DMS53 (cell line): ENCODE measurements at places on chromosomes 2 and 18.

GRCh38 chr2:23669413-23670244, 257.3 kb downstream of the ATAD2B start:
- DNase-seq: no peak

DNA sequence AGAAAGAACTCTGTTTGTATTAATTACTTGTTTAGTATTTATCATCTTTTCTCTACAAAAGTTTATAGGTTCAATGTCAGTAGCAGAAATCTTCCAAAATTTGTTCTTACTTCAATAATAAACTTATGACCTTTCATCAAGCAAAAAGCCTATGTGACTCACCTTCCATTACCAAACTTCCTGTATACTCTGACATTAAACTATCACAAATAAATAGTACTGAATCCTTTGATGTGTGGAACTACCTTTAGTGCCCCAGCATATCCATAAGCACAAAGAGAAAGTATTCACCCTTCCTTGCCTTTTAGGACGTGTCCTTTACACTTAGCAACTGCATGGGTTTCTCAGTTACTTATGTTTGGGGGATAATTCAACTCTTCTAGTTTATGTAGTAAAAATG, 166.0 kb downstream of the EHBP1 start:
- DNase-seq: peak; percentile 31

DNA sequence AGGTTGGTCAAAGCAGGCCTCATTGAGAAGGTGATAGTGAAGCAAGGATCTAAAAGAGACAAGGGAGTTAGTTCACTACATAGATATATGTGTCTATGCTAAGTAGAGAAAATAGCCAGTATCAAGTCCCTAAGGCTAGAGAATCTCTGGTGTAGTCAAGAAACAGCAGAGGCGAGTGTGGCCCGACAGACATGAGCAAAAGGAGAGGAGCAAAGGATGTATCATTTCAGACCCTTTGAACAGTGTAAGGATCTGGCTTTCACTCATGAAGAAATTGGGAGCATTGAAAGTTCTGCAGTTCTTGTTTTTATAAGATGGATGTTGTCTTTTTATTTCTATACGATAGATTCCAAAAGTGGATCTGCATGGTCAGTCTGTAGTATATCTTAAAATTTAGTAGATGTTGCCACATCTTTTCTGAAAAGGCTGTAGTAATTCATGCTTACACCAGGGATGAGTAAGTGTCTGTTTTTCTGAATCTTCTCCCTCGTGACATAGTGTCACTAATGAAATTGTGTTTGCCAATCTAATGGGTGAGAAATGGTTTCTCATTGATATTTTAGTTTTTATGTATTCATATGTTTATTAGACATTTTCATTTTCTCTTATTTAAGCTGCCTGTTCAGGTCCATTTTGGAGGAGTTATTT, 18.8 kb downstream of the SP100 start:
- DNase-seq: no peak

GRCh38 chr2:198287706-198288105, 483.3 kb downstream of the PLCL1 start:
- DNase-seq: peak; percentile 48

GRCh38 chr2:43186679-43187374, 39.6 kb downstream of the ZFP36L2 start:
- no peak for DNase-seq

GRCh38 chr2:7513834-7514233, 596.6 kb downstream of the RNF144A start:
- DNase-seq: no peak

DNA sequence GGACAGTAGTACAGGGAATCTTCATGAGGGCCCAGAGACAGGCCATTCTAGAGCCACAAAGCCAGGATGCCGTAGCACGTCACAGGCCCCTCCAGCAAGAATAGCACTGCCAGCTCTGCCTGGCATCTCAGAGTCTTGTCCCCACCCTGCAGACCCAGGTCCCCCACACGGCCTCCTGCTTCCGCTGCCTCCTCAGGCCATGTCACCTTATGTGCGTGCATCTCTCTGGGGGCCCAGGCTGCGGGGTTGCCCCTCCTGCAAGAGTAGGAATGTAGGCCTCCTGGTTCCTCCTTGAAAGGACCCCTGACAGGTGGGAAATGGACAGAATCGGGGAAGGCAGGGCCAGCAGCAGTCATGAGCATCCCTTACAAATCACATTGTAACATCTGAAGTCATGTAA, 49.8 kb downstream of the ADI1 start:
- no peak for DNase-seq

DNA sequence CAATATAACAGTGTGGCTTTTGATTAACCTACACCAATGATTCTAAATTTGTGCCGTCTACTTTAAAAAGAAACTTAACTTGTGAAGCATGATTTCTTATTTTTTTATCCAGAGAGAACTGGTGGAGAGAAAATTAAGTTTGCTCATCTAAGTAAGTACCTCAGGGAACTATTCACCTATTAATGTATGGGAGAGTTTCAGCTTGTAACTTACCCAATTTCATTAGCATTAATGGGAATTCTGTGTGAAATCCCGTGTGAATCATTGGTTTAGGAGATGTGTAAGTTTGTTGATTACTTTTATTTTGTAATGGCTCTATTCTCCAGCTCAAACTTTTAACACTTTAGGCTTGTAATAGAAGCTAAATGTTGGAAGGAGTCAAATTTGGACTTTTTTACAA, 1061.5 kb downstream of the TDRD15 start:
- DNase-seq: no peak

- DNase-seq: peak; percentile 47
Observed at GRCh38 chr18:58139459-58140386, 95.7 kb downstream of the NEDD4L start.

- no peak for DNase-seq
Observed at GRCh38 chr2:105364436-105365139, 27.2 kb downstream of the C2orf49 start.

DNA sequence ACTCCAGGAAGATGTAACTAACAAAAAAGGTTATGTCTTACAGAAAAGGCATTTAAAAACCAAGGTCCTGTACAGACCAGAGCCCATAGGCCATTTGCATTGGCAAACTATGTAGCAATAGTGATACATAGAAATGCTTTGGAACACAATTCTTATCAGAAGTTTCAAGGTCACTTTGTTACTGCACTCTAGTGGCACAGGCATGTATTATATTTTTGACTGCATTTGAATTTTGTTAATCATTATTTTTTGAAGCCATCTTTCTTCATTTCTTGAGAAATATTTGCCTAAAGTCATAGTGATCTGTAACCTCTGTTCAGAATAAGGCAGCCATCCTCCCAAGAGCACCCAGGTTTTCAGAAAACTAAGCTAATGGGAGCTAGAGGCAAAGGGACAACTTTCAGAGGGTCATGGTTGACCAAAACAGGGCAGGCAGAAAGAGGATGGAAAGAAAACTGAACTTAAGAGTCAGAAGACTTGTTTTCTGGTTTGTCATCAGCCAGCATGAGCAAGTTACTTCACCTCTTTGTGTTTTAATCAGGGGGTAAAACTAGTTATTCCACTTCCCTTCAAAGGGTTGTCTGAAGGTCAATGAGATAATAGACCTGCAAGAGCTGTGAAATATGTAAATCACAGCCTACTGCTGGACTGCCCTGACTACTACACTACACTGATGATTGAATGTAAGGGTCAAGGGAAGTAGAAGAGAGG, 41.5 kb downstream of the SLC38A11 start:
- DNase-seq: peak; percentile 92

GRCh38 chr2:222052934-222053367, 245.8 kb downstream of the PAX3 start:
- peak; percentile 9 for DNase-seq

GRCh38 chr2:166170356-166170755, 42.5 kb upstream of the SCN1A start:
- peak; percentile 51 for DNase-seq

DNA sequence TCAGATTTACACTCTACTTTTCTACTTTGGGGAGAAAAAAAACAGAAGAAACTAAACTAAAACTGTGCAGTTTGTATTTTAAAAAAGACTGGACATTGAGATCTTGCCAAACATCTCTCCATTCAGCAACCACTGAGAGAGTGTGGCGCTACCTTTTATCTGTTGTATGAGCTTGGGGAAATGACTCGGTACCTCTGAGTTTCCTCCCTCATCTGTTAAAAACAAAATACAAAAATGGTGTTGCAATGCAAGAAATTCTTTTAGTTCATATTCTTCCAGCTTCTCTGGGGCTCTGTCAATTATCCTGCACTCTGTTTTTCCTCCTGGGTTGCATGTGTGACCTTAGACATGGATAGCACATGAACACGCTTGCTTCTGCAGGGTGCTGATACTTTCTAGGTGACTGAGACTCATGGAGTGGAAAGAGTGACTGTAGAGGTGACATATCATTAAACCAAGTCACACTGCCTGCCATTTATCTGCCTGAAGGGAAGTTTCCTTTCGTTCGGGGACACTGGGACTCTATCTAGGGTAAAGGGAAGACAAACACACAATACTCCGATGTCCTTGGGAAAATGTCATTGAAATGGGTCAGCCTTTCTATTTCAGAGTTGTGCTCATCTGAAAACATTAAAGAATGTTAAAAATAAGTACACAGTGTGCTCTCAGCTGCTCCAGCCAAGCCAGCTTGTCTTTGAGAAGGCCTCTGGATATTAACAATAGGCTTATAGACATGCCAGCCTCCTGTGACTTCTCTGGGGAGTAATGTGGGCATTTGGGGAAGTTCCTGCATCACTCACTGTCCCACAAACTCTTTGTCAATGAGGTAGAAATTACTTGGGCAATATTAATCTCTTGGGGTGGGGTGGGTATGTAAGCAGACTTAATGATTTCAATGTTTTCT, 91.4 kb downstream of the TRIB2 start:
- no peak for DNase-seq

DNA sequence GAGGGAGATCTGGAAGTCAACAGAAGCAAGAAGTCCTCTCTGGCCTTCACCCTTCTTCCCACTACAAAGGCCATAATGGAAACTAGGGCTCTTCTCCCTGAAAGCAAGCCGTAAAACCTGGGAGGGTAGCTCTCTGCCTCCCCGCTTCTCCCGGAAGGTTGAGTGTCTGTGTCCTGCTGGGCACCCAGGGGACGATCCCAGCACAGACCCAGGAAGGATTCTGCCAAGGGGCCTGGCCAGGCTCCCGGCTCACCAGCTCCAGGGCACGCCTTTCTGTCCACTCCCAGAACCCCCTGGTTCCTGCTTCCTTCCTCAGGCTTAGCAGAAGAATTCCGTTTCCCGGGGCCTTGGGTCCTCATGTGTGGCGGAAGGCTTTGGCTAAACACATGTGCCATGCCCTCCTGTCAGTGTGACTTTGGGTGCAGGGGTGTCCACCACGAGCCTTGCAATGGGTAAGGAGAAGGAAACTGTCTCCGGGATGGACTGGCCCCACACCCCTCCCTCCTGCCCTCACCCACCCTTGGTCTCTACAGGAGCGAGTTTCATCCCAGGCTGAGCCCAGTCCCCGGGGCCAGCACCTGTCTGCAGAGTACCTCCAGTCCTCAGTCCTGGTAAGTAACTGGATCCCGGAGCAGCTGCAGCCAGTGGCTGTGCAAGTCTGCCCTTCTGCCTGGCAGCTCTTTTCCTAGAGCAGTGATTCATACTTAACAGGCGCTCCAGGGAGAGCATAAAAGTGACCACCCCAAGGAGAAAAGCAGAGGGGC, 135.8 kb downstream of the TPO start:
- DNase-seq: no peak

DNA sequence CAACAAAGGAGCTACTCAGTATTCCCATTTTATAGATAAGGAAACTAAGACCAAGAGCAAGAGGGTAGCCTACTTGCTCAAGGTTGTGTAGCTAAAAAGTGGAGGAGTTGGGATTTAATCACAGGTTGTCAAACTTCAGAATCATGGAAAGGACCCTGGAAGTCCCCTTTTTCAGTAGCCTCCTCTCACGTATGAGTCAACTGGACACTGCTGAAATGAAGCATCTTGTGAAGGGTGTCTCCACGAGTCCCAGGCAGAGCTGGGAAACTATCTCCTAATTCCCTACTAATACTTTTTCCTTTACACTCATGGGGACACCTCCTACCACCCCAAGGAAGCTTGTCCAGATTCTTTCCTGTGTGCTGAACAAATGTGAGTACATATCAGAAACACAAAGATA, 155.8 kb downstream of the RHBDD1 start:
- no peak for DNase-seq

GRCh38 chr2:120787111-120787821, 51.6 kb downstream of the GLI2 start:
- no peak for DNase-seq

DNA sequence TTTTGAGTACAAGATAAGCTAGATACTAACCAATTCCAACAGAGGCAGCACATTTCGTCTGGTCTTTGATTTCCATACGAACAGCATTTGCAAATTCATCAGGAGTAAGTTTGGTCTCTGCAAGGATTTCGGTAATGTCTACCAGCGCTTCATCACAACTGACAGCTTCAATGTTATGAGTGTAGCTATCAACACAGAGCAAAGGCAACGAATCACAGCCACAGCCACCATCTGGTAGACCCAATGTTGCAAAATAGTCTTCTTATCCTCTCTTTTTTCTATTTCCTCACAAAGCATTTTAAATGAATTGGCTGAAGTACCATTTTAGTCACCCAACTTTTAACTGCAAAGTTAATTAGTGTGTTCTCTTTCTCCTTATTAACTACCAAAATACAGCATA, 68.3 kb downstream of the REV1 start:
- DNase-seq: no peak

DNA sequence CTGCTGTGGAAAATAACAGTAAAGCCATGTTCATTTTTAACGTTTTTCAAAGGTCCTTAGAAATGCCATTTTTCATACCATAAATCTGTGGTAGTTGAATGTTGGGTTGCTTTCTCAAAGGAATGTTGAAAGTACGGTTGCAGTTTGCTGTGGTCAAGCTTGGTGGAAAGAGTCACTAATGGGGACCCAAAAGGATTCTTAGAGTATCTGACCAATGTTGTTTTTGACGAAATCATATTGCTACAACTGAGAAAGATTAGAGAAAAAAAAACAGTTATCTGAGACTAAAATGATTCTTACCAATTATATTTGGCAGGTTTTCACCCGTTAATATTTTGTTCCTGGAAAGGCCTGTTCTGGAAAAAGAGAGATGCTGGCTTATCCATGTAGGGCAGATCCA, 439.5 kb upstream of the ETAA1 start:
- no peak for DNase-seq

- no peak for DNase-seq
Observed at GRCh38 chr2:8487461-8487932, 194.4 kb upstream of the ID2 start.
